ENCODE measurements at places on chromosomes 3 and 15. TPM values are rescaled to one million over a fixed set of nuclear protein-coding genes. Genes with fewer than 3 reads are reported as not detected.

ACP3 gene
- not detected for total RNA-seq

- no peak for DNase-seq
Observed at GRCh38 chr15:88035381-88035780, 221.2 kb downstream of the NTRK3 start.

GRCh38 chr3:23960649-23961048 lies 15.6 kb downstream of the NR1D2 start:
- DNase-seq: no peak

GRCh38 chr3:59456852-59457485 lies 407.1 kb upstream of the CFAP20DC start:
- no peak for DNase-seq

DNA sequence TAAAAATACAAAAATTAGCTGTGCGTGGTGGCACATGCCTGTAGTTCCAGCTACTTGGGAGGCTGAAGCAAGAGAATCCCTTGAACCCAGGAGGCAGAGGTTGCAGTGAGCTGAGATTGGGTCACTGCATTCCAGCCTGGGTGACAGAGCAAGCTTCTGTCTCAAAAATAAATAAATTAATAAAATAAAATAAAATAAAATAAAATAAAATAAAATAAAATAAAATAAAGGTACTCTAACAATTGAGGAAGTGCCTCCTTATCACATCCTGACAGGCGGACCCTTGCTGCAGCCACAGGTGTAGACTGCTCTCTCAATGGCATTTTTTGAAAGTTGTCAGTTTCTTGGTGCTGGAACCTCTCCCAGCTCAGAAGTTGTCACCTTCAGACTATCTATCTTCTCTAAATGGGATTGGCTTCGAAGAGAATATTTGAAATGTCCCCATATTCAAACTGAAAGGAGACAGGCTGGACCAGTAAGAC lies 304.1 kb downstream of the RORA start:
- no peak for DNase-seq

DNA sequence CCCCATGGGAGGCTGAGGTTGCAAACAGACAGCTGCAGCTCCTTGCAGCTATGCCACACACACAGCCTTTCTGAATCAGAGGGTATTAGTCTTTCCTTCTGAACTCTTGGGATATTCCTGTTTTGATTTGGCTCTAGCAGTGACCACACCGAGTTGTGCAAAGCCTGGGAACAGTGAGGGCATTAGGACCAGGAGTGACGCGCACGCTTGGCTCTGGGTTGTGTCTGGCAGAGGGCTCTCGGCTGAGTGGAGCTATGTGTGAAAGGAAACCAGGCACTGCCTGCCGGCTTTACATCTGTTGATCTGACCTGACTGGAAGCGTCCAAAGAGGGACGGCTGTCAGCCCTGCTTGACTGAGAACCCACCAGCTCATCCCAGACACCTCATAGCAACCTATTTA lies at the start of gene GALNT15:
TSS of gene GALNT15 (plus strand) at position 292 of the 400 bp plus-strand sequence. CDS start 472 bp downstream, outside the sequence.
- DNase-seq: no peak

DNA sequence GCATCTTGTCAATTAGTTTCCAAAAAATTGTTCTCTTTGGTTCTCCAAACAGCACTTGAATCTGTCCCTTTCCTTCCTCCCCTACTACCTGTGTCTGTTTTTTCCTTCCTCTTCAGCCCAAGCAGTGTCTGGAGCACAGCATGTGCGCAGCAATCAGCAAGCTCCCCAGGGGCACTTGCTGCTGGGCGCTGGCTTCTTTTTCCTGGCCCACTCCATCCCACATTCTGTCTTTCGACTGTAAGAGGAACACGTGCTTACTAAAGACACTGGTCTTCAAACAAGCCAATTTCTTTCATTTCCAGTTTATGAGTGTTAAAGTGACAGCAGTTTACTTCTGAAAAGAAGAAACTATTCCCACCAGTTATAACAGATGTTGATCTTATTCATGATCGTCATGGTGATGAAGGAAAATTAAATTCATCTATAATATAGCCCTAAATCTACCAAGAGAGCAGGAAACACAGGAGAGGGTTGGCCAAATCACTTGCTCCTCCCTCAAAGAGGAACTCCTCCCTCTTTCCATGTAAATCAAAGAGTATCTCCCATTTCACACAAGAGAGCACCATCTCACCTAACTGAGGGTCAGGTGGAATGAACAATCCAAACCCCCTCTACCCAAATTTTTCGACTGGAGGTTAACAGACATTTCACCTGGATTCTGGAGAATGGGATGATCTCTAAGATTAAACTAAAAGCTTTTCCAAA lies 115.4 kb downstream of the IGF2BP2 start:
- DNase-seq: no peak

Measured in activated CD4-positive, alpha-beta T cell treated with anti-CD3 and anti-CD28 coated beads, Interleukin-2, amount 10 ng/mL, durations not matched to agents 7 days and 5 days (primary cell).